D341Med (cell line): ENCODE measurements at places on chromosomes 12 and 14.
A peak's percentile ranks its signal among the peaks of the same experiment; 100 is the strongest.

DNA sequence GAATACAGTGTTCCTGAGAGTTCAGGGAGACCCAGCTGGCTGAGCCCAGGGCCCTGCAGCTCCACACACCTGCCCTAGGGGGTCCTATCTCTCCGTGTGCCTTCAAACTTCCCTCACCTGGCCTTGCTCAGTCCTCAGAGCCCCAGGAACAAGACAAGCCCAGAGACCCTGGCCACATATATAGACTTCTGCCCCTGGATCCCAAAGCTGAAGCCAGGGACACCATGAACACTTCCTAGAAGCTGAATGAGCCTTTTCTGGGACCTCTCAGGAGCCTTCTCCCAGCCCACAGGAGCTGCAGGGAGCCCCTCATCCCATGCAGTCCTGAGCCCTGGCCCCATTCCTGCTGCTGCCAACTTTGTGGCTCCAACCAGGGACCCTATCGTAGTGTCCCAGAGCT lies 190.5 kb downstream of the DICER1 start:
- DNase-seq = no peak

- no peak for DNase-seq
Measured at GRCh38 chr12:97899956-97900355, 437.4 kb downstream of the RMST start.

DNA sequence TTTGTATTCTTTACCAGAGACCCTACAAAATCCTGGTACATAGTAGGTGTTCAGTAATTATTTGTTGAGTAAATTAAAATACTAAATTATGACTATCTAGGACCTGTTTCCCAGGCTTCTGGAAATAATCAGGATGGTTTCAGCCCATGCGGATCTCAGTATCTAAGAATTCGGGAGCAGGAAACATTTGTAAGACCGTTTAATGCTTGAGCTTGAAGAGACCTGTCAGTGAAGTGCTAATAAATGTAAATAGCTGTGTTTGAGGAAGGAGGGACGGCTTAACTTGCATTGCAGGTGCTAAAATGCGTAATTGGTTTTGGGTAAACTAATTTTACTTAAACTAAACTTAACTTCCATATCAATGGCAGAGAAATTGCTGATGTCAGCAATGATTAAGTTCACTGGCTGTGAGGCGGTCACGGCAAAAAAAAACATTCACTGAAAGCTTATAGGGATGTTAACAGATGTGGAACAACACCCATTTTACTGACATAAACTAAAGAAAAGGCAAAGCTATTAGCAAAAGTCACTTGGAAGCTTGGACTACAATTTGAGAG lies 28.6 kb upstream of the AEBP2 start:
- DNase-seq = no peak

GRCh38 chr12:103247531-103247930 lies 248.2 kb downstream of the C12orf42 start:
- DNase-seq = no peak

- peak; percentile 11 for DNase-seq
Measured at GRCh38 chr14:102185360-102185759, 45.7 kb downstream of the WDR20 start.

DNA sequence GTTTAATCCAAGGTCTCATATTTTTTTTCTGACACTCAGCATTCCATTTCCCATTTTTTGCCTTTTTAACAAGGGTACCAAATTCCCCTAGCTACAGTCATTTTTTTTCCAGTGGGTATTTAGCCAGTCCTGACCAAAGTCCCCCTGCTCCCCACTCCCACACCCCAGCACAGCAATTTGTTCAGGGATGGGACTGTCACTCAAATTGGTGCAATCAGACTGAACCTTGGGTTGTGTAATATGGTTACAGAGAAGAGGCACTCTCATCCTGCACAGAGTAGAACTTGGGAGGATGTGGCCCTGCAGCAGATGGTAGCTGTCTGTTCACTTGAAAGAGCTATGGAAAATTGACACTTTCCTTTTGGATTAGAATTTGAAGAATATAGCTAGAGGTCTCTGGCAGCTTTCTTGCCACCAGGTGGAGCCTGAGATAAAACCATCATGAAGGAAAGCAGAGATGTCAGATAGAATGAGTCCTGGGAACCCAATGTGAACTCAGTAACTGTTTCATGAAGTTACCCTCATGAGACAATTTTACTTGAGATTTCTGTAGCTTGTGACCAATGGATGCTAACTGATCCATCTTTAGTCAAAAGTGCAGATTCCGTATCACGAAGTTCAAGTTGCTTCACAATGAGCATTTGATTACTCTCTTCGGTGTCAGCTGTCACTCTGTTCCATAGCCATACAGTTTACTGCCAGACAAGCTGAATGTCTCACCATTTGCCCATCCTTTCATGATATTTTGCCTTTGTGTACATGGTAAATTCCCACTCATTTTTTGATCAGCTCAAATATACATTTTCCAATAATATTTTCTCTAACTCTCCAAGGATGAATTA lies 394.0 kb upstream of the SYT1 start:
- DNase-seq = peak; percentile 52

- no peak for DNase-seq
Measured at GRCh38 chr14:45246691-45247090, 6.3 kb downstream of the MIS18BP1 start.

GRCh38 chr14:35261774-35262173 lies 30.4 kb upstream of the PSMA6 start:
- DNase-seq = no peak
